ENCODE measurements at places on chromosomes 7 and 10. TPM values are rescaled to one million over a fixed set of nuclear protein-coding genes. Genes with fewer than 3 reads are reported as not detected.

DNA sequence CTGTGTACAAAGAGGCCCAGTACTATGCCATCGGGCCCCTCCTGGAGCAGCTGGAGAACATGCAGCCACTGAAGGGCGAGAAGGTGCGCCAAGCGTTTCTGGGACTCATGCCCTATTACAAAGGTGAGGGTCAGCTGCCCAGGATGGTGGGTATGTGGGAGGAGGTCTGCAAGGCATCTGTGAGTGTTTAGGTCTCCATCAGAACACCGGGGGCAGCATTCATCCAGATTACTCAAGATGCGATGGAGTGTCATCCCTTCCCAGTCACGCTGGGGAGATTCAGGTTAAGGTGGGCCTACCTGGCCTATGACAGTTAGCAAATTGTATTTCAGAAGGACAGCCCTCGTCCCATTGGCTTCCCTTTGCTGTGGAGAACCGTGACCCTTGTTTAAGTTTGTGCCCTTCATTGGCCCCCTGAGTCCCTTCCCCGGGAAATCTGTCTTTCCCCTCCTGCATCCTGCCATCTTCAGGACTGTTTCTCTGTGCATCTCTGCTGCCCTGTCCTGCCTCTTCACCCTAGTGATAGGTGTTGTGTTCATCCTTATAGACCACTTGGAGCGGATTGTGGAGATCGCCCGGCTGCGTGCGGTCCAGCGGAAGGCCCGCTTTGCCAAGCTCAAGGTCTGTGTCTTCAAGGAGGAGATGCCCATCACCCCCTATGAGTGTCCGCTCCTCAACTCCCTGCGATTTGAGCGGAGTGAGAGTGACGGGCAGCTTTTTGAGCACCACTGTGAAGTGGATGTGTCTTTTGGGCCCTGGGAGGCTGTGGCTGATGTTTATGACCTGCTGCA lies 9.8 kb downstream of the KCTD7 start:
- DNase-seq: no peak

- no peak for DNase-seq
Measured at GRCh38 chr10:53477313-53477675, 704.7 kb upstream of the MBL2 start.

DNA sequence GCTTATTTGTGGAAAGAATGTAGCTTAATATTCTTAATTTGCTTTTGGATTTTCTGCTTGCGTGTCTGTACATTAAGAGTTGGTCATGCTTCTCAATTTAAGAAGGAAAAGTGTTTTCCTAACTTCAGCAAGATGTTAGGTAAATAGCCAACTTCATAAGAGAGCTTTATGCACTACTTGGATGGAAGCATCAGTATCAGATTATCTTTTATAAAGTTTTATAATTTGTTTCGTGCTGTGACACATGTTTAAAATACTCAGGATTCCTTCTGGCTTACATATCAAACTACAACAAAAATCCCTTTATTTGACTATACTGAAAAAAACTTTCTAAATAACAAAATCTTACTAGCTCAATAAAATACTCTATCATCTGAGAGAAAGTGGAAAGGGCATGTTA lies 34.8 kb upstream of the AGR2 start:
- no peak for DNase-seq

- DNase-seq: no peak
Measured at GRCh38 chr7:134710854-134711624, 64.4 kb downstream of the BPGM start.

DNA sequence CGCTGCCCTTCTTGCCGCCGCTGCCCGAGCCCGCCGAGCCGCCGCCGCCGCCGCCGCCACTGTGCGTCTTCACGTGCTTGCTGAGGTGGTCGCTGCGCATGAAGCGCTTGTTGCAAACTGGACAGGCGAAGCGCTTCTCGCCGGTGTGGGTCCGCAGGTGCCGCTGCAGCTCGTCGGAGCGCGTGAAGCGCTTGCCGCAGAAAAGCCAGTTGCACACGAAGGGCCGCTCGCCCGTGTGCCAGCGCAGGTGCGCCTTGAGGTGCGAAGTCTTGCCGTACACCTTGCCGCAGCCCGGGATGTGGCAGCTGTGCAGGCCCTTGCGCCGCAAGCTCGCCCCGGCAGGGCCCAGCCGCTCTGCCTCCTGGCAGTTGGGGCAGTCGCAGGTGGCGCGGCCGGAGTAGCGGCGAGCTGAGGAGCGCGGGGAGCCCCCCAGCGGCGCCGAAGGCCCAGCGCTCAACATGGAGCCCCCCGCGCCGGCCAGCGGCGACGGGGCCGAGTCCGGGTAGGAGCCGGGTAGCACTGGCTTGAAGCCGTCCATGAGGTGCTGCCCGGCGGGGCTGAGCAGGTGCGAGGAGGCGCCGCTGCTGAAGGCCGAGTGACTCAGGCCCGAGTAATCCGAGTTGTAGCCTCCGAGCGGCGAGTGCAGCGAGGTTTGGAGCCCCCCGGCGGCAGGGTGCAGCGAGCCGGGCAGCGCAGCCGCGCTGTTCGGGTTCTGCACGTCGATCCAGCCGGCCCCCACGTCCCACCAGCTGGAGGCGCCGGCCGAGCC lies 2.1 kb downstream of the SP8 start:
- no peak for DNase-seq

- no peak for DNase-seq
Measured at GRCh38 chr7:112331492-112331891, 118.8 kb upstream of the IFRD1 start.

DNA sequence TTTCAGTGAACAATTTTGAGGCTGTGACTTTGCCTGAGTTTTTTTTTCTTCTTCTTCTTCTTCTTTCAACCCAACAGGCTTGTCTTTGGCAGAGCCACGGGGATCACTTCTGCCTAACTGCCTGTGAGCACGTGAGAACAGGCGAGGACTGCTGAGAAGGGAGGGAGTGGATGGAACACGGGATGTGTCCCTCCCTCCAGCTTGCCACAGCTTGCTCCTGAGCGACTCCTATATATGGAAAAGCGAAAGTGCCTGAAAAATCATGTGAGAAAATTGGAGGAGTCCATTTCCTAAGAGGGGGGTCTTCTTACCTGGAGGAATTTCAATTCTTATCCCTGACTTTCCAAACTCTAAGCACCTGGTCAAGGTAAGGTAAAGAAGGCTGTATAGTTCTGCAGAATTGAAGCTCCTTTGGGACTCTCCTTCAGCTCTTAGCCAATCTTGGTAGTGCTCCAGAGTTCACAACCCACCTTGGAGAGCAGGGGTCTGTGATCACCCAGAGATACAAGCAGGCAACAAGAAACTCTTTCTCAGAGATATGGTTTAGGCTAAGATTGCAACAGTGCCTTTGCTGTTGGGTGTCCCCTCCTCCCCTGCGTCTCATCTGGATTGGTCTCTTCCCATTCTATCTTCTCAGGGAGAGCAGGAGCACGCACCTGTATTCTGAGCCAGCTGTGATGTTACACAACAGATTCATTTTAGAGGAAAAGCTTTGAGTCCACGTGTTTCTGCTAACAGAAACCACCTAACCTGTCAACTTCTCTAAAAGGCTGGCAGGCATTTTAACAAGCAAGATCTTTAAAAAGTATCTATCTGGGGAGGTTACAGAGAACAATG lies at the start of gene MAT1A:
MAT1A (minus strand) TSS at position 208 of the 837 bp plus-strand sequence. CDS start 235 bp downstream, outside the sequence.
- DNase-seq: no peak

DNA sequence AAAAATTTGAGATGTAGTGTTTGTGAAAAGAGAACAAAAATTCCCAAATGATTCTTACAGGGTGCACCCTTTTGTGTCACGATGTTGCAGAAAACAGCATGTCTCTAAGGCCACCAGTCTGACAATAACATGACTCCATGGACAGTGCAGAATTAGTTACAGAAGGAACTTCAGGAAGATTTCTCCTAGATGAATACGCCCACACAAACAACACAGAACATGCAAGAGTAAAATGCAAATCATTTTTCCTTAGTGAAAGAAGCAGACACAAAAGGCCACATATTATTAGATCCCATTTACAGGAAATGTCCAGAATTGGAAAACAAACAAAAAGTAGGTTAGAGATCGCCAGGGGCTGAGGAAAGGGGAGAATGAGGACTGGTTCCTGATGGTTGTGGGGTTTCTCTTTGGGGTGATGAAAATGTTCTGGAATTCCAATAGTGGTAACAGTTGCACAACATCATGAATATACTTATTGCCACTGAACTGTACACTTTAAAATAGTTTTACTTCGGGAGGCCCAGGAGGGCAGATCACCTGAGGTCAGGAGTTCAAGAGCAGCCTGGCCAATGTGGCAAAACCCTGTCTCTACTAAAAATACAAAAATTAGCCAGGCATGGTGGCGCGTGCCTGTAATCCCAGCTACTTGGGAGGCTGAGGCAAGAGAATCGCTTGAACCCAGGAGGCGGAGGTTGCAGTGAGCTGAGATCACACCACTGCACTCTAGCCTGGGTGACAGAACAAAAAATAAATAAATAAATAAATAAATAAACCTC lies 10.2 kb downstream of the ZC3HAV1 start:
- DNase-seq: no peak

DNA sequence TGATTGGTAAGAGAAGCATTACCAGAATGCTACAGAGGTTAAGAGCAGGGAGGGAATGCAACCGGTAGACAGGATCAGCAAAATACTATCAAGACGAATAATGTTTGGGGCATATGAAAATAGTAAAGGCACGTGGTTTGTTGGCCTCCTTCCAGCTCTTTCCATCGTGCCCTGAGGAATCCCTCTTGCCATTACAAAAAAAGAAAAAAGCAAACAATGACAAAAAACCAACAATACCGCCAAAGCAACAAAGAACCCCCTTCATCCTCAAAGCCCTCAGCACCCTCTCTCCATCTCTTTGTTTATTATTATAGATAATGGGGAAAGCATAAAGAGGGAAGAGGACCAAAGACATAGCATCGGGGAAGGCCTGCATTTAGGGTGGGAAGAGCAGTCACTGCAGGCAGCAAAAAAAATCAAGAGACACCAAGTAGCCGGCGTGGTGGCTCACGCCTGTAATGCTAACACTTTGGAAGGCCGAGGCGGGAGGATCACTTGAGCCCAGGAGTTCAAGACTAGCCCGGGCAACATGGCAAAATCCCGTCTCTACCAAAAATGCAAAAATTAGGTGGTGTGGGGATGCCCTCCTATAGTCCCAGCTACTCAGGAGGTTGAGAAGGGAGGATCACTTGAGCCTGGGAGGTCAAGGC lies 78.0 kb downstream of the HIP1 start:
- DNase-seq: no peak

- no peak for DNase-seq
Measured at GRCh38 chr10:104897696-104898095, 256.6 kb downstream of the SORCS3 start.

GRCh38 chr10:2660276-2660675 lies 407.1 kb upstream of the PFKP start:
- no peak for DNase-seq

DNA sequence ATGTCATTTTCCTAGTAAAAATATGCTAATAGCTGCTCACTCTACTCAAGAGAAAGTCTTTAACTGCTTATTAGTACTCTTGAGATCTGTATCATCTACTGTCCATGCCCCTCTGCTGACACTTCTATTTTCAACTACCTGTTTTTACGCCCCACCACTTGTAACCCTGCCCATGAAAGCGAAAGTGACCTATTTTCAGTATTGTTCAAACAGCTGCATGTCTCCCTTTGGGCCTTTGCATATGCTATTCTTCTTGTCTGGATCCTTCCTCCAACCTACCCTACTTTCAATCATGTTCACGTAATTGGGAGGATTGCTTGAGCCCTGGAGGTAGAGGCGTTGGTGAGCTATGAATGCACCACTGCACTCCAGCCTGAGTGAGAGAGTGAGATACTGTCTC lies 1481.3 kb downstream of the GATA3 start:
- DNase-seq: no peak

DNA sequence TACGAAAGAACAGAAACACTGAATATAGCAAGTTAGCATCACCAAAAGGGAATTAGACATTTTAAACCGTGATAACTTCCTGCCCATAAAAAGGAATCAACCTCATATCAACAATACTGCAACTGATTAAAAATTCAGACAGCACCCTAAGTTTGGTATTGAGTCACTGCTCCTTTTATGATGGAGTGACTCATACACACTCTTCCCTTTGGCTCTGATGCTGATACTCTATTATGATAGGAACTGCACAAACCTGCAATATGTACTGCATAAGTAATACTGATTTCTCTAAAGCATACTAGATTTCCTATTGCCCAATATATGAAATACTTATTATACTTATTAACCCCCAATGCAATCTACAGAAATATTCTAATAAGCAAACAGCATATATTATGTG lies 118.7 kb downstream of the PARD3 start:
- DNase-seq: no peak

- no peak for DNase-seq
Measured at GRCh38 chr10:63084690-63085382, 48.3 kb upstream of the NRBF2 start.

- no peak for DNase-seq
Measured at GRCh38 chr10:8844141-8844540, 789.7 kb downstream of the GATA3 start.

DNA sequence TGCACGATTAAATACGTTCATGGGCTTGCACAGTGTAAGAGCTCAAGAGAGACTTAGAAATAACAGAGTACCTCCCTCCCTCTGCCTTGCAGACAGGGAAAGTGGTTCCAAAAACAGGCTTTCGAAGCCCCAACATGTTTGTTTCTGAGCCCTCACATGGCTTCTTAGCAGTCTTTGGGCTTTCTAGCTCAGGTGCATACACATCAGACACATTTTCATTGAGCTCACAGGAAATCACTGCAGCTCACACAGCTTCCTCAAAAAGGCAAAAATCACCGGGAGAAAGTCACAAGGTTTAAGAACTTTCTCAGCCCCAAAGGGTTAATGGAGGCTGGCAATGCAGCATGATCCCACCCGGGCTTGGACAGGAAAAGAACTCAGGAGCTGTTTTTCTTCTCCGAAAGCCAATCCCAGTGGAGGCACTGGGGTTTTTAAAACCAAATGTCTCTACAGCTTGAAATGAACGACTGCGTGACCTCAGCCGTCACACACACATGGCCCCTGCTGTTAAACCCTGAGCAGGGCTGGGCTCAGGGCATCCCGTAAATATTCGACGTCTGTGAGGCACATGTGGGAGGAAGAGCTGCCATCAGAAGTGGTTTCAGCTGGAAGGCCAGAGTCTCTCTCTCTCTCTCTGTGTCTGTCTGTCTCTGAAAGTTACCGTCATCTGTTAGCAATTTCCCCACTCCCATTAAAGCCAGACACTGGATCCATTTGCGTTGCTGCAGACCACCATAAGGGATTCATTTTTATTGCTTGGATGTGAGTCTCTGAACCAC lies 69.7 kb downstream of the CALML3 start:
- DNase-seq: no peak

NPFFR1 gene
- not detected for total RNA-seq

SH2D4B gene
- 0.15 TPM for total RNA-seq

ZKSCAN1 gene
- total RNA-seq: 30.6 TPM

LRRC72 gene
- not detected for total RNA-seq

HECW1 gene
- total RNA-seq: 1.9 TPM

TMEM225B gene
- 2.0 TPM for total RNA-seq

ABCB4 gene
- 0.33 TPM for total RNA-seq

ELAPOR2 gene
- total RNA-seq: 38.1 TPM

SLIT1 gene
- total RNA-seq: 0.16 TPM

TBX20 gene
- not detected for total RNA-seq

CYTH3 gene
- 46.4 TPM for total RNA-seq

TBC1D12 gene
- total RNA-seq: 19.0 TPM

RBP3 gene
- total RNA-seq: not detected
